ENCODE measurements at places on chromosomes 5 and 9. TPM values are rescaled to one million over a fixed set of nuclear protein-coding genes. Genes with fewer than 3 reads are reported as not detected.
A peak's percentile ranks its signal among the peaks of the same experiment; 100 is the strongest.

Gene MRRF
- total RNA-seq: 42.2 TPM

Gene PPP3R2
- total RNA-seq: not detected

Gene RNF208
- 8.9 TPM for total RNA-seq

Gene ZNF354C
- 2.6 TPM for total RNA-seq

Gene HINT1
- total RNA-seq: 230 TPM

Gene ECM2
- not detected for total RNA-seq

Gene NR5A1
- total RNA-seq: 0.42 TPM

Gene PTGR1
- total RNA-seq: 28.5 TPM

Gene SMIM33
- not detected for total RNA-seq

Gene VLDLR
- total RNA-seq: 43.6 TPM

Gene SLC45A2
- total RNA-seq: not detected

Gene PCDHB12
- total RNA-seq: 2.0 TPM

GRCh38 chr5:34008802-34009201, 952 bp upstream of the AMACR start:
- DNase-seq: no peak

DNA sequence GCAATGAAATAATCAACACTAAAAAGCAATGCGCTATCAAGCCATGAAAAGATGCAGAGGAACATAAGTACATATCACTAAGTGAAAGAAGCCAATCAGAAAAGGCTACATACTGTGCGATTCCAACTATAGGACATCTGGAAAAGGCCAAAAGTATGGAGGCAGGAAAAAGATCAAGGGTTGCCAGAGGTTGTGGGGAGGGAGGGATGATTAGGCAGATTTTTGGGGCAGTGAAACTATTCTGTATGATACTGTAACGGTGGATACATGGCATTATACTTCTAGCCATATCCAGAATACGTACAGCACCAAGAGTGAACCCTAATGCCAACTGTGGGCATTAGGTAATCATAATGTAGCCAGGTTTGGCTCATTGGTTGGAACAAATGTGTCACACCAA, 50.0 kb upstream of the FAM120AOS start:
- no peak for DNase-seq

DNA sequence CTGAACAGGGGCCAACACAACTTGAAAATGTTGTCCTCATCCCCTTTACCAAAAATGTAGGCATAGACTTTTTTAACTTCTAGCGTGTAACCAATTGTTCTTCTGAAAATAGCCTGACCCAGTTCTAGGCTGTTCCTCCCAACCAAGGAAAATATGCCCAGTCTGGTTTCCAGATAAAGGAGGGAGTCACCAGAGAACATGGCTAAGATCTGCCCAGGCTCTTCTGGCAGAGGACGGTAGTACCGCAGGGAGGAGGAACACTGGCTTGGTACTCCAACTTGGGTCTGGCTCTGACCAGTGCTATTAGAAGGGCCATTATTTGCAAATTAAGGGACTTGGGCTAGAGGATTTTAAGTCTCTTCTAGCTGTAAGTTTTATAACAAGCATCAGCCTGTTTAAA, 63.1 kb downstream of the GRAMD2B start:
- DNase-seq: no peak

DNA sequence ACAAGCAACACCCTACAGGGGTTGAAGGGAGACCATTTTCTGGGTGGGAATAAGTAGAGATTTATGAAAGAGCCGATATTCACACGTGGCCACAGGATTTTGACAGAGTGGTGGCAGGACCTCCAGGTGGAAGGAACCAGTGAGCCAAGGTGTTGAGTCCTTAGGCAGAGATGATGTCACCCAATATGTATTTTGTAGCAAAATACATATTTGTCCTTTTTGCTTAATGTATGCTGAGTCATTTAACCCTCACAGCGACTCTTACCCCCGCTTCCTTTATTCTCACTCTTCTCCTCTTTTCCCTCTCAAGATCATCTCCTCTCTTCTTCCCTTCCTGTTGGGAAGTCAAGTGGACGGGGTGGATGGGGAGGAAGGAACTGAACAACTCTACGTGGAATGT, 215.7 kb upstream of the S1PR3 start:
- no peak for DNase-seq

DNA sequence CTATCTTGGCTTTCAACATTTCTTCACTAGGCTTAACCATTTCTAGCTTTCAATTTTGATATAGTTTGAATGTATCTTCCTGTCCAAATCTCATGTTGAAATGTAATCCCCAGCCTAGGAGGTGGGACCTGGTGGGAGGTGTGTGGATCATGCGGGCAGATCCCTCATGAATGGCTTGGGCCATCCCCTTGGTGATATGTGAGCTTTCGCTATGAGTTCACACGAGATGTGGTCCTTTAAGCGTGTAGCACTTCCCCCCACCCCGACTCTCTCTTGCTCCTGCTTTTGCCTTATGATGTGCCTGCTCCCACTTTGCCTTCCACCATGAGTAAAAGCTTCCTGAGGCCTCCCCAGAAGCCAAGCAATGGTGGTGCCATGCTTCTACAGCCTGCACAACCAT, 40.6 kb downstream of the PHAX start:
- no peak for DNase-seq

DNA sequence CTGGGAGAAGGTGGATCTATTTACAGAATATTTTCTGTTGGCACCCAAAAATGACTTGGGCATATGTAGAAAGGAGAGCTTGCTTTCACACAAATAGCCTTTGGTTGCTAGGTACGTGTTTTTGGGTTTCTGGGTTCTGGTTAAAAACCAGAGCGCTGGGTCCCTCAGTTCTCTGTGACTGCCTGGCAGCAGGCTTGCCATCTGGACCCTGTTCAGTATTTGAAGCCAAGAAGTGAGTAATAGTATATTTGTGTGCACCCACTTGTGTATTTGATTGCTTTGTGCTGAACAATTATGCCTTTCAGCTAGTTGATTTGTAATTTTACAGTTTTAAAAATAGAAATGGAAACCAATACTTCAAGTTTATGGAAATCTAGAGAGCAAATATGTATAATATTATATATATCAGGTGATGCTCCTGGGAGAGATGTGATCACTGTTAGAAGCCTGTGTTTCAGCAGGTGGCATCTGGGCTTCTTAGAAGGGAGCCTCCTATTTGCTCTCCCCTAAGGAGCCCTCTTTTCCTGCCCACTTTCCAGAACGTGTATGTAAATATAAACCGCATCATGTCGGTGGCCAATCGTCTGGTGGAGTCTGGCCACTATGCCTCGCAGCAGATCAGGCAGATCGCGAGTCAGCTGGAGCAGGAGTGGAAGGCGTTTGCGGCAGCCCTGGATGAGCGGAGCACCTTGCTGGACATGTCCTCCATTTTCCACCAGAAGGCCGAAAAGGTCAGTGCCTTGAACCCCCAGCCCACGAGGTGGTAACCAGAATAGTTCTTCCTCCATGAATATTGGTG, 153.6 kb downstream of the TRIO start:
- no peak for DNase-seq

DNA sequence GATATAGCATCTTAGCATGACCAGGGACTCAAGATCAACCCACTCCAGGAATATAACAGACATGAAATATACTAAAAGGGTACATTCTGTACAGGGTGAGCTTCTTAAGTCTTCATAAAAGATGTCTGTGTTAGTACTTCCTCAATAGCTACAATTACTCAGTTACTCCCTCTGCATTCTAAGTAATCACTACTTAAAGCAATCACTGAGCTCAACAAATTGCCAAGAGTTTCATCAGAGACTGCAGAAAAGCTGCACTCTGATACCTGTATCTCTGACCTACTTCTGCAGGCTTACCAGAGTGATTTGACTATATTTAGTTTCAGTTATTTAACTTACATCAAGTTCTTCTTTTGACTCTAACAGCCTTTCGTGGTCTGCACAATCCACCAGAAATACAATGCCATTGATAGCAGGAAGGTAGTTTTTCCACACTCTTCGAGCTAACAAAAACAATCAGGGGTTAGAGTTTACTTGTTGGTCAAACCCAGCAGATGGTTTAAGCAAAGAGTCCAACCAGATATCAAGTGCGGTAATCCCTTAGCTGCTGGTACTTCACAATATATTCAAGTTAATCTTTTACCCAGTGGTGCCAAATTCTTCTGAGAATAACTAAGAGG, 23.3 kb downstream of the SAR1B start:
- no peak for DNase-seq

- no peak for DNase-seq
These were observed 1.7 kb upstream of the CNTRL start for GRCh38 chr9:121073038-121073437.

DNA sequence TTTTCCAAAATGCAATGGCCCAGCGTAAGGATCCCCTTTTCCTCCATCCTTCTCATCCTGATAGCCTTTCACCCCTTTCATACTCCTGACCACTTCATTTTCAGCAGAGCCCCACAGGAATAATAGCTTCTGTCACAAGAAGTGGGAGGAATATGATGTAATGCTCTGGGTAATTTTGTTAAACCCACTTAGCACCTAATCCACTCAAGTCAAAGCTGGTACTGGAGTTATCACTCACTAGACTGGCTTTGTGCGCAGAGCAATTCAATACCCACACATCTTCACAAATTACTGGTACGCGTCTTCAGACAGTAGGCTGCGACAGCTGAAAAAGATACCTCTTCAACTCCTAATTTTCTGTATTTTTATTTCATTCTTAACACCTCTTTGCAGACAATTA, 2232.8 kb upstream of the WWC1 start:
- no peak for DNase-seq

DNA sequence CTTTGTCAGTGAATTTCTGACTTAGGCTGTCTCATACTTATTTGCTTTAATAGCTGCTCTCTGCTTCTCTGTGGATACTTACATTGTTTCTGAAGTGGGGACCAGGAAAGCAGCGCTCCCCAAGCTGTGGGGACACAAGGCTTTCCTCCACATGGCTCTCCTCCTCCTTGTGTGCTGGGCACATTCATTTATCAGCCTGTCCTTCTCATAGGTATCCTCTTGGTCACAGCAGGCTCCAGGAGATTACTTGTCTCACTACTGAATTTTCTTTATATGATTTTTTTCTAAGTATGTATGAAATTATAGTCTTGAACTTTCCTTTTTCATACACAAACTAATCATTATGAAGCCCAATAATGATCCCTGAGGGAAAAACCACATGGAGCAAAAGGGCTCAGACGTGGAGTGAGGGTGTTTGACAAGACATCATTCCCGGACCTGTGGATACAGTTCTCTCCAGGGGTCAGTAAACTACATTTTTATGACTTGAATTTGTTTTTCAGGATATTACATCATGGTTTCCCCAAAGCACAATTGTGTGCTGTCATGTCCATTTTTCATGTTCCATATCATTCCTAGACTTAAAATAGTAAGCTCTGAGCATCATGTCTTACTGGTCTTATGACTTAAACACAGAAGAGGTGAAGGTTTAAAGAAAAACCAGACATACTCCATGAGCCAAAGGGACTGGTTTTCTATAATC, 234.5 kb downstream of the PCSK1 start:
- DNase-seq: no peak

GRCh38 chr5:93721071-93721470, 20.3 kb downstream of the POU5F2 start:
- no peak for DNase-seq

DNA sequence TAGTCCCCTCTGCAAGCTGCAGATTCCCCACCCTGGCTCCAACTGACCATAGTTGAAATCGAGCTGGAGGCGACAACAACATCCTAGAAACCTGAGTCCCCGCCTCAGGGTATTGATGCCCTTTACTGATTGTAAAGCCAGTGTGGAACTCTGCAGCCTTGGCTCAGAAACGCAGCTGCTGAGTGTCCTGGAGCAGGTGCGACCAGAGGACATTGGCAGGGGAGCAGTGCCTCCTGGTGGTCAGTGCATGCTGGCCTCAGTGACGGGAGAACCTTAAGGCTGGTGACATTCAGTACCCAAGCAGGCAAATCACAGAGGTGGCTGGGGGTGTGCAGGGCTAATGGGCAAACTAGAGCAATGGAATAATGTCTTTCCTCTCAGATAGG, 20.4 kb upstream of the ZNF354B start:
- peak; percentile 70 for DNase-seq

DNA sequence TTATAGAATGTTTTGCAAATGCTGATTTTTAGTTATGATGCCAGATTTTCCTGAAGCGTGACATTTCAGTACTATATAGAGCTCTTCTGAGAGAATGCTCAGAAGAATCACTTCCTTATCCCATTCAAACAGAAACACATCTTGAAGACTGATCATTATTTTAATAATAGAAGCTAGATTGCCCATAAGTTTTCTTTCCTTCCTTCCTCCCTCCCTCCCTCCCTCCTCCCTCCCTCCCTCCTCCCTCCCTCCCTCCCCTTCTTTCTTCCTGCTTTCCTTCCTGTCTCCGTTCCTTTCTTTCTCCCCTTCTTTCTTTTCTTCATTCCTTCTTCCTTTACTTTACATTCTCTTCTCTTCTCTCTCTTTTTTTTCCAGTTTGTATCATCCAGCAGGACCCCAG, 767.4 kb downstream of the IRX1 start:
- no peak for DNase-seq

DNA sequence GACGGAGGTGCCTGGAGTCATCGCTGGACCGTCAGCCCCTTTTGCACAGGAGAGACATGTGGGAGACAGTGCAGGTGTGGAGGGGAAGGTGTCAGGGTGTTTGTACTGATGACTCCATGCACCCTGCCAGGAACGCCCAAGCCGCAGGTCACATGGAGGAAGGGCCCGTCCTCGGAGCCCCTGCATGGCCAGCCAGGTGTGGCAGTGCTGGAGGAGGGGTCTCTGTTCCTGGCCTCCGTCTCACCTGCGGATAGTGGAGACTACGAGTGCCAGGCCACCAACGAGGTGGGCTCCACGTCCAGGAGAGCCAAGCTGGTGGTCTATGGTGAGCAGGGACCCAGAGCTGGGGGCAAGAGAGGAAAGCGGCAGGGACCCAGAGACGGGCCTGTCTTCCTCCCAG, 81.5 kb downstream of the HMCN2 start:
- no peak for DNase-seq
